ENCODE measurements at places on chromosomes 13 and 19. TPM values are rescaled to one million over a fixed set of nuclear protein-coding genes. Genes with fewer than 3 reads are reported as not detected.

DNA sequence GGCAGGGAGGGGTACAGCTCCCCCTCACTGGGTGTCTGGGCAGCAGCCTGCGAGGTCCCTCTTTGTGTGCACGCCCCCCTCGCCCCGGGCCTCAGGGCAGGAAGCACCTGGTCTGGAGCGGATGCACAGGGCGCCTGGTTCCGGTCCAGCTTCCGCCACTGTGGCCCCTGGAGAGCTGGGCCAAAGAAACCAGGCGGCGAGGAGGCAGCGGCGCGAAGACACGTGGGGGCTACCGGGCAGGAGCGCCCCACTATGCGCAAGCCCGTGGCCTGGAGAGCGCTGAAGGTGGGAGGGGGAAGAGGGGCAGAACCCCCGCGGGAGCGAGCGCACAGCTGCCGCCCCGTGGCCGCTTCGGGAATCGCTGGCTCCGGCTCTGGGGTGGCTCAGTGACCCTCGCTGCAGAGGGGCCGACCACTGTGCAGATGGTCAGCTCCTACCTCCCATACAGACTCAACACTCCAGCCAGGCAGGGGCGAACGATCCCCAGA is 1.7 kb upstream of the LYL1 start:
- DNase-seq: peak; percentile 76

GRCh38 chr19:40155749-40156265 is 35.4 kb upstream of the MAP3K10 start:
- peak; percentile 14 for DNase-seq

- no peak for DNase-seq
These were observed 125.0 kb upstream of the SOX1 start for GRCh38 chr13:111941845-111942447.

DNA sequence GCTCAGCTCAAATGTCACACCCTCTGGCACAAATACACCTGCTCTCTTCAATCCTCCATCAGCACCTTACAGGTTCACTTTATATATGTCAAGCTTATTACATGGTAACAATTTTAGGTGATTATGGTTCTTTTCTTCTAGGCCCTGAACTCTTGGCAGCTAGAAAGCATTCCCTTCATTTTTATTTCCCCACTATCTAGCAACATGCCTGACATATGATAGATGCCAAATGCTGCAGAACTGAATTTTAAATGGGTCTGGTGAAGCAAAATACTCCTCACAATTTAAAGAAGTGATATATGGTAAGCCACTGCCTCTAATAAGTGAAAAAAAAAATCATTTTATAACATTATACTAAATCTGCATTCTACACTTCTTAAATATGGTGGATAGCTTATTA is 95.2 kb downstream of the USP12 start:
- no peak for DNase-seq

DNA sequence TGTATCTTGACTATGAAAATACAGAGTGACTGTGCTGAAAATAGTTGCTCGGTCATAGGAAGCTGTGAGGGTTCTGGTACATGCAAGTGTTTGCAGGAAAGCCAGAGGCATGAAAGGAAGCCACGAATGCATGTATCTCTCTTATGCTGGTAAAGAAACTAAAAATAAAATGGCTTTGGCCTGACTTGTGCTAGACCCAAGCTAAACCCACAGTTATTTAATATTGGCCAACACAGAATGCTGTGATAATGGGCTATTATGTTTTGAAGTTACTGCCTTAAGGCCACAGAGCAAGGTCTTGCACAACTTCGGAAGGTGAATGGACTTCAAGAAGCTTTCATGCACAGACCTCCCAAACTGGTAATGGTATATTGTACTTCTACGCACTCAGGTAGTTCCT is 518.2 kb upstream of the HTR2A start:
- no peak for DNase-seq

DNA sequence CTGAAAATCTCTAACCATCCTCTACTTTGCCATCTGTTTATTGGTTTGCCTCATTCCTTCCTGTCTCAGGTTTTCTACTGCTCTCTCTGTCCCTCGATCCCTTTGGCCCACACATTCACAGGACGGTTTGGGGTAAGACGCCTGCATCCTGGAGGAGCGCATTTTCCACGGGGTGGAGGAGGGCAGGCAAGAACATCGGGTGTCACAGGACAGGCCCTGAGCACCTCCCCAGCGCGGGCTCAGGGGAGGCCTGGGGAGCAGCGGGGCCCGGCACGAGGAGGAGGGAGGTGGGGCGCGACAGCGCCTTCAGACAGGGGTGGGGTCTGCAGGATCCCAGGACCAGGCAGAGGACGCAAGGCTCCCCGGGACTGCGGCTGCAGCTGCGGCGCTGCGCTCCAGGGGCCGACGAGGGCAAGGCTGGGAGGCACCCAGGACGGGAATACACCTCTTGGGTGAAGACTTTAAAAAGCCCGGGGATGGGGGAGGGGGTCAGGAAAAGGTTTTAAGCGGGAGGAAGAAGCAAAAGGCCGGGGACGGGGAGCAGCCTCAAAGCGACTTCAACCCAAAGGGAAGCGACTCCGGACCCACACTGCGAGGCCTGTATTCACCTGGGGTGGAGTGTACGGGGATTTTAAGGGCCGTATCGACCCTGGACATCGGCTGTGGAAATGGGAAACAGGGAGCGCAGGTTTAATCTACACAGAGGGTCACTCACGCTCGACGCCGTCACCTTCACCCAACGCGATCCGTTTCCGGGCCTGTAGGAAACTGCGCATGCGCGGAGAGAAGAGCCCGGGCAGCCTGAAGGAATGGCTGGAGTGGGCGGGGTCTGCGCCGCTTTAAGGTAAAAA is at the start of gene ZNF415:
ZNF415 (minus strand) TSS at position 770 of the 851 bp plus-strand sequence. CDS start 10,234 bp downstream, outside the sequence.
- peak; percentile 79 for DNase-seq

DNA sequence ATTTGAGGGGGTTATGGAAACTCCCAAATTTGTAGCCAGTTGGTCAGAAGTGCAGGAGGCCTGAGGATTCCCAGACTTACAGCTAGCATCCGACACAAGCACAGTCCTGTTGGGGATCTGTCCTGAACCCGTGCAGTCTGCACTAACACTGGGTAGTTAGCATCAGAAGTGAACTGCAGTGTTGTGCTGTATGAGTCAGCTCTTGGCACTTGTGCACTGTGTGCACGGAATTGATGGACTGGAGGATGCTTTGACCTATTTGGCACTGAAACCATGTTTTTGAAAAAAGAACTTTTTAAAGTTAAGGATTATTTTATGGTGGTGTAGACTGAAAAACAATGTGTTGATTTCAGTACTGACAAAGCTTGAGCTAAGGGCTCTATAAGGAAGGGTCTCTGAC is 279.0 kb downstream of the NHLRC3 start:
- peak; percentile 11 for DNase-seq

- DNase-seq: peak; percentile 14
These were observed at the start of gene ZNF730 for GRCh38 chr19:23116802-23117571. Gene ZNF730 (plus strand): TSS chr19:23117025. CDS start chr19:23117174, 149 bp downstream.

GRCh38 chr19:16017138-16017490 is 59.2 kb upstream of the TPM4 start:
- DNase-seq: no peak

DNA sequence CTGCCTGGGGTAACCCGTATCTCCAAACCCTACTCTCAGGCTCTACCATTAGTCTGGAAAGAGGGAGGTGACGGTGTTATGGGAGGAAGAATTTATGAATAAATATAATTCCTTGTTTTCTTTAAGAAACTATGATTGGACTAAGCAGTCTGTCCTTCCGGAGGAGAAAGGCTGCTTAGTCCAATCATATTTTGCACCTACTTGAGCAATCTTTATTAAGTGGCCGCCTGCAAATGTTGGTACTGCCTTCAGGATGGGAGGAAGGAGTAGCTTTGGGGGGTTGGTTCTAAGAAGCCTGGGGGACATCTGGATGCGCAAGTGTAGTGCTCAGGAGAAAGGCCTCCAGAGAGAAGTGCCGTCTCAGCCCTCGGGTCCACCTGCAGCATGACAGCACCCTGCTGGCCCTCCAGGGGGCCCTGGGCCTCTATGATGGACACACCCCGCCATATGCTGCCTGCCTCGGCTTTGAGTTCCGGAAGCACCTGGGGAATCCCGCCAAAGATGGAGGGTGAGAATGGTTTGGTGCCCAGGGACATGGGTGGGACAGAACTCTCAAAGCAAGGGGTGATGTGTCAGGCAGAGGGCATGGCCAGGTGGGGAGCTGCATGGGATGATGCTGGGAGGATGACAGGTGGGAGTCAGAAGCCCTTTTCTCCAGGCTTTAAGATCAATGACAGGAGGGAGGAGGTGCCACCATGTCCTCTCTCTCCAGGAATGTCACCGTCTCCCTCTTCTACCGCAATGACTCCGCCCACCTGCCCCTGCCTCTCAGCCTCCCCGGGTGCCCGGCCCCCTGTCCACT is 4.1 kb downstream of the ACP4 start:
- peak; percentile 38 for DNase-seq

DNA sequence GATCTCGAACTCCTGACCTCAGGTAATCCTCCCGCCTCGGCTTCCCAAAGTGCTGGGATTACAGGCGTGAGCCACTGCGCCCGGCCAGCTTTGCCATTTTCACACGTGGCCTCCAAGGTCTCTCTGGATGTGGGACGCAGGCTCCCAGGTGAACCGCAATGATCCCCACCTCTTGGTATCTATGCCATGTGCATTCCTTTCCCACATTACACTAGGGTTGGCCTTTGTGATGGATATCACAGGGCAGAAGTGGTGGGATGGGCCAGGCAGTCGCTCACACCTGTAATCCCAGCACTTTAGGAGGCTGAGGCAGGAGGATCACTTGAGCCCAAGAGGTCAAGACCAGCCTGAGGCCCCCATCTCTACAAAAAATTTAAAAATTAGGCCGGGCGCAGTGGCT is 22.4 kb downstream of the FGF21 start:
- DNase-seq: no peak

DNA sequence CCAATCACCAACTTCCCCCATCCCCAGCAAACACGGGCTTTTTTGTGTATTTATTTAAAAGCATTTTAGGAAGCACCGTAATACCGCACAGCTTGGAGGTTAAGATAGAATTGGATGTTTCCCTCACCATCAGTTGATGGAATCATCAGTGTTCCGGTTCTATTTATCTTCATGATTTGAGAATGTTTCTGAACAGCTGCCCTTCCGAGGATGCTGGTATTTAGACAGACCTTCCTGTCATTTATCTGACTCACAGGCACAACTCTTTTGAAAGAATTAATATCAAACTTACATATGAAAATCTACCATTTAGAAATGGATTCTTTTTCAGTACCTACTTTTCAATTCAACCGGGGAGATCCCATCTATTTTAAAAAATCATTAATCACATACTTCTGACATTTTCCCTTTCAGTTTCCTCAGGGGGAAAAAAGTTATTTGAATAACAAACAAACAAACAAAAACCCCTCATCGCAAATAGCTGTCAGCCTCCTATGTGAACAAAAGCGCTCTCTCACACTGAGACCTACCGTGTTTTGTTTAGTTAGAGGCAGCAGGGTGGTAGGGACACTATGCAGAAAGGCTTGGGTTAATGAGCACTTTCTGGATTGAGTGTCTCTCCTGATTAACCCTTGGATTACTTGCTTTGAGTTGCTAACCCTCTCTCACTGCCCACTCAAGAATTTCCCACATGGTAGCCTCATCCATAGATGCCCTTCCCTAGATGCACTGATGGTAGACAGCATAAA is 189.3 kb downstream of the TM9SF2 start:
- no peak for DNase-seq

GRCh38 chr13:28750187-28751045 is 31.6 kb upstream of the SLC46A3 start:
- DNase-seq: no peak

- DNase-seq: peak; percentile 1
These were observed 40.0 kb downstream of the C13orf46 start for GRCh38 chr13:113933901-113934300.

GRCh38 chr13:51523082-51523518 is 61.2 kb upstream of the WDFY2 start:
- peak; percentile 12 for DNase-seq

DNA sequence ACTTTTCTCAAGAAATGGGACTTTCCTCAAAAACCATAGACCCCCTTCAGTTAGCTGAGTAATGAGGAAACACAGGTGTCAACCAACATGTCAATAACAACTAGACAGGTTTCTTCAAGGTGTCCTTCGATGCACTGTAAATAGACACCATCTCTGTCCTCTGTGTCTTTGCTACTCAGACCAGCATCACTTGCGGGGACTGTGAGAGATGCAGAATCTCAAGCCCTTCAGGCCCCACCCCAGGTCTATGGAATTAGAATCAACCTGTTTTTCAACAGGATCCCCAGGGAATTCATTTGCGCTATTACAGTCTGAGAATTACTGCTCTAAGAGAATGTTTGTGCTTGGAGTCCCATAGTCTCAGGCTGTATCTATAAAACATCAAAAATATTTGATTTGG is 469.9 kb downstream of the COG6 start:
- no peak for DNase-seq

GRCh38 chr13:78875792-78876580 is 217.0 kb upstream of the OBI1 start:
- DNase-seq: no peak

DNA sequence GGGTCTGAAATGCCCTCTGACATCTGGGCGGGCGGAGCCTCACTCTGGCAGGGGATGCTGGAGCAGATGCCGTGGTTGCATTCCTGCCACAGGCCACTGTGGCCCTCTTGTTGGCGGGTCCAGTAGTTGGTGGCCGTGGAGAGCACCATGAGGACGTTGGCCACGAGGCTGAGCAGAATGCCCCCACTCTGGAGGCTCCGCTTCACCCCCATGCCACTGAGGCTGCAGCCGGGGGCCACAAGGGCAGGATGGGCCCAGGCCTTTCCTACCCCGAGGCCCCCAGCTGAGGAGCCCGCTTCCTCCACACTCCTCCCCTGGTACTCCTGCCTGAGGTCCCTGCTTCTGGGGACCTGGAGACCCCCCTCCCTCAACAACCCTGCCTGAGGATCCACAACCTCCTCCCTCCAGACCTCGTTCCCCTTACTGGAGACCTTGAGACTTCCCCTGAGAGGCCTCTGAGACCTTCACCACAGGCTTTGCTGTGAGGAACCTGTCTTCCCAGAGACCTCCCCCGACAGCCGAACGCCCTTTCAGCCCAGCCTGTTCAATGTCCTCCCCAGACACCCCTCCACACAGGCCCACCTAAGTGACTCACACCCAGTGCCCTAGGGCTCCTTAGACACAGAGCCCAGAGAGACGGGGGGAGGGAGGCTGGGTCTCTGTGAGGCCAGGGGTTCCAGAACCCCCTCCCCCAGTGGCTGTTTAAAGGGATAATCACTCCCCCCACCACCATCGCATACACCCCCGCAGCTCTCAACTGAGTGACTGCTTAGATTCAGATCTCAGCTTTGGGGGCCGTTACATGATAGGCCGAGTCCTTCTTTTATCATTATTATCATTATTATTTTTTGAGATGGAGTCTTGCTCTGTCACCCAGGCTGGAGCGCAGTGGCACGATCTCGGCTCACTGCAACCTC is at the start of gene CLDND2:
CLDND2 (minus strand) TSS at position 638 of the 917 bp plus-strand sequence; CDS start at position 212, 426 bp downstream.
- DNase-seq: no peak

SIGLECL1 gene
- not detected for total RNA-seq

DNAAF3 gene
- total RNA-seq: not detected

CYP2A6 gene
- not detected for total RNA-seq

SLAIN1 gene
- total RNA-seq: 2.2 TPM

RPS15 gene
- 1,367 TPM for total RNA-seq

MAG gene
- total RNA-seq: not detected

IGFL3 gene
- total RNA-seq: not detected

RFXANK gene
- 48.0 TPM for total RNA-seq

ARRDC5 gene
- not detected for total RNA-seq

CLIP3 gene
- total RNA-seq: 7.0 TPM
